Stimulated activated CD8-positive, alpha-beta memory T cell treated with anti-CD3 and anti-CD28 coated beads, Interleukin-7, amount 100 ng/mL, for 1 hour (primary cell): ENCODE measurements at places on chromosomes 2 and 18.
A peak's percentile ranks its signal among the peaks of the same experiment; 100 is the strongest.

- DNase-seq, result no peak
Measured at GRCh38 chr18:50721451-50722120, 98.2 kb downstream of the MRO start.

GRCh38 chr2:231785822-231786176 is 446 bp upstream of the COPS7B start:
- DNase-seq, result no peak

- no peak for DNase-seq
Measured at GRCh38 chr18:61738042-61738441, 154.8 kb downstream of the RNF152 start.

DNA sequence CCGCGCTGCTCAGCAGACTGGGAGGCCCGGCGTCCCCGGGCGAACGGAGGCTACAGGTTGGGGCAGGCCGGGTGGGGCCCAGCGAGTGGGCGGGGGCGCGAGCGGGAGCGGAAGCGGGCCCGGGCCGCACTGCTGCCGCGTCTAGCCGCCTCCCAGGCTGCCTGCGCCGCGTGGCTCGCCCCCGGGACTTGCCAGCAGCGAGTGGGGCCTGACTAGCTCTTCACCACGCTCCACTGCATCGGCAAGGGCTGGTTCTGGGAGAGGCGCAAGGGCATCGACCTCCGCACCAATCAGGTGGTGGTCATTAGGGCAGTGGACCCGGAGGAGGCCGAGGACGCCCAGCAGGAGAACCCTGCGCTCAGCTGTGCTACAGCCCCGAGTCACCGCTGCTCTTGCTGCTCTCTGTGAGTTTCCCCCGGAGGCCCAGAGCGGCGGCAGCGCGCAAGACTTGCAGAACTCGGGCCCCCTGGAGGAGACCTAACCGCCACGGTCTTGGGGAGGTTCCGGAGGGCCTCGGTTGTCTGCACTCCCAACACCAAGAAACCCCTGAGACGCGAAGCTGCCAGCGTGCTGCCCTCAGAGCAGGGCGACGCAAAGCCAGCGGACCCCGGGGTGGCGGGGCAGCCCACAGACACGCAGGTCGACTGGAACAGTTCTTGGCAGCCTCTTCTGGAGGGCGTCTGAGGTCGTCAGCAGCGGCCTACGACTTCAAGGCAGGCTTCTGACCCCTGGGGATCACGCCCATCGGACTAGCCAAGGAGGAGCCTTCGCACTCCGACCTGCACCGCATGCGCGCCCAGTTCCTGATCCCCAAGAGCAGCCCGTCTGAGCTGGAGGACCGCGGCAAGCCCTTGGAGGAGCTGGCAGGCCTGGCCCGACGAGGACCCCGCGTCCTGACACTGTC is 27.2 kb upstream of the PTPN2 start:
- DNase-seq, result peak; percentile 31

GRCh38 chr2:138500592-138501424 is 762 bp upstream of the SPOPL start:
- no peak for DNase-seq

DNA sequence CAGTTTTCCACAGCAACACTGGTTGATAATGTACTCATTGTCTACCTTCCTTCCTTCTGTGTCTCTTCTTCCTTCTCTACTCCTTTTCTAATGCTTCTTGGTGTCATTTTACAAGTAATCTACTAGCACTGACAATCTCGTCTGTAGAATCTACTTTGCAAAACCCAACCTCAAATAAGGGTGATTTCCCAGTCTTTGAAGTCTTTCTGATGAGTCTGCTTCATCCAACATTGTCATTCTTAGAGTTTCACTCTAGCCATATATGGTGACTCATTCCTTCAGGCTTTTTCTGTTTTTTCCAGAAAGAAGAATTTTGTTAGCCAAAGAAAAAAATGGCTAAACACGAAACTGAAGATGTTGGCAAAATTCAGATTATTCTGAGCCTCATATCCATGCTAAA is 288.7 kb downstream of the MBD2 start:
- DNase-seq, result no peak

DNA sequence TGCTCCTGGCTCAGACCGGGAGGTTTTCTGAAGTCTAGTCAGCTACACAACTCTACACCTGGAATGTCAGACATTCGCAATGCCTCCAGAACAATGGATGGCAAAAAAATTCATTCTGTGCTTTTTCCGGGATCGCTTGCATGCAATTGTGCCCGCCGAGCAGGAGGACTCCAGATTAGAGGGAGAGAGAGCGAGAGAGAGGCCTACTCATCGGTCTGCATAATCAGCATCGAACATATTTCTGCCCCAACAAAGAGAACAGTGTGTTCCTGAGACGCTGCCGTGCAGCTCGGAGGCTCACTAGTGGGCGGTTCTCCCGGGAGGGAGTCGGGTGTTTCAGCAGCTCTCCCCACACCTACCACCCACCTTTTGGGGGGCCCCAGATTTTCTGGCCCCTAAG is 117.1 kb downstream of the KLHL29 start:
- no peak for DNase-seq

DNA sequence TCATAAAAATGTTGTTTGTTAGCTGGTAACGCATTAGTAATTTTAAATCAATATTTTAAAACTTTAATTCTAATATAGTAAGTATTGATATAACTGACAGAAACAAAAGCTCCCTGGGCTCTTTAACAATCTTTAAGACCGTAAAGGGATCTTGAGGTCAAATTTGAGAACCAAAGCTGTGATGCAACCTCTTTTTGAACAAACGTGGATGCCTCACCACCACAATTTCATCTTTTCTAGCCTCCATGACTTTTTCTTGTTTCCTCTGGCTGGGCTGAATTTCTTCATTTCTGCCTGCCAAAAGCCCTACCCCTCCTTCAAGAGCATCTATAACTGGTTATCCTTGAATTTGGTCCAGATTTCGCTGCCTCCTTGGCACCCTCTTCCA is 563 bp upstream of the POLE4 start:
- DNase-seq, result no peak

GRCh38 chr18:63003899-63004298 is 288.6 kb downstream of the PHLPP1 start:
- DNase-seq, result no peak

- DNase-seq, result no peak
Measured at GRCh38 chr2:44291281-44292248, 16.3 kb downstream of the SLC3A1 start.

DNA sequence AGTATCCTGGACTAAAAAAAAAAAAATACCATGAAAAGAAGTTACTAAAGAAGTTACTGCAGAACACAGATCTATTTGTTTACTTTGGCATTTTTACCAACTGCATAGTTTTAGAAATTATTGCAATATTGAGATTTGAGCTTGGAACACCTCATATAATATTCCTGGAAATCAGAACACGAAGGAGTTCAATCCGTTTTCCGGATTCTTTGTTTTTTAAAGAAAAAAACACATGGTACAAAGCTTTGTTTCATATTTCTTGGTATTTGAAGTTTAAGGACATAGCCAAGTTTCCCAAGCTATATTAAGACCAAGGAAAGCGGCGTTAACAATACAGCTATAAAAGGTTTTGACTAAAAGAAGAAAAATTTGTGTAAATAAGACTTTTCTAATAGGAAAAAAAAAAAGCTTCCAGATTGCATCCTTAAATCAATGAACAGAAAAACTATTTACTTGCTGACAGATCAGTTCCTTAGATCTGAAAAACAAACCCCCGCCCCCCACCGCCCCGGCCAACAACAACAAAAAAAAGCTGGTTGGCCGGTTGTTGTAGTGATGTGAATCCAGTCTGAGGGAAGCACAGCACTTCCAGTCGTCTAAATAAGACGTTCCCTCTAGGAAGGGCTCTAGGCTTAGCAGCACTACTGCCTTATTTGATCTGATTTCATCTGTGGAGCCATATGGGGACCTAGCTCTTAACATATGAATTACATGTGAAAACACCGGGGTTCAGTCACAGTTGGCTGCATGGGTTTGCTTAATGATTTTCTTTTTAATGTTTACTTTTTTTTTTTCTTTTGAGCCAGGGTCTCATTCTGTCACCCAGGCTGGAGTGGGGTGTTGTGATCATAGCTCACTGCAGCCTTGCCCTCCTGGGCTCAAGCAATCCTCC is 2.5 kb upstream of the RHOB start:
- no peak for DNase-seq

- DNase-seq, result no peak
Measured at GRCh38 chr2:156800781-156801361, 364.7 kb downstream of the GPD2 start.

GRCh38 chr2:150630587-150631235 is 143.2 kb upstream of the RND3 start:
- no peak for DNase-seq

DNA sequence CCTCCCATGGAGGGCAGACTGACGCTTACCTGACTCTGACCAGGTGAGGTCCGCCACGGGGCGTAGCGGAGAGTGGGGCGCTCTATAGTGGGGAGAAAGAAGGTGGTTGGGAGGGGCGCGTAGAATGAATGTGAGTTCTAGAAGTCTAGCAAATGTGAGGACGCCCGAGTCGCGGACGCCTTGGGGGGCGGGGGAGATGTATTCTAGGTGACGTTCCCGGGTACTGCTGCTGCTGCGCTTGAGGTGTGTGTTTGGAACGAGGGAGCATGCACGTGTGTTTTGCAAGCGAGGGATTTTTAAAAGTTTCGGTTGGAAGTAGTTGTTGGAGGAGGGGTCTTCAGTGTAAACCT is 758 bp downstream of the RIF1 start:
- DNase-seq, result no peak

- no peak for DNase-seq
Measured at GRCh38 chr2:70510313-70510712, 43.3 kb downstream of the TGFA start.

DNA sequence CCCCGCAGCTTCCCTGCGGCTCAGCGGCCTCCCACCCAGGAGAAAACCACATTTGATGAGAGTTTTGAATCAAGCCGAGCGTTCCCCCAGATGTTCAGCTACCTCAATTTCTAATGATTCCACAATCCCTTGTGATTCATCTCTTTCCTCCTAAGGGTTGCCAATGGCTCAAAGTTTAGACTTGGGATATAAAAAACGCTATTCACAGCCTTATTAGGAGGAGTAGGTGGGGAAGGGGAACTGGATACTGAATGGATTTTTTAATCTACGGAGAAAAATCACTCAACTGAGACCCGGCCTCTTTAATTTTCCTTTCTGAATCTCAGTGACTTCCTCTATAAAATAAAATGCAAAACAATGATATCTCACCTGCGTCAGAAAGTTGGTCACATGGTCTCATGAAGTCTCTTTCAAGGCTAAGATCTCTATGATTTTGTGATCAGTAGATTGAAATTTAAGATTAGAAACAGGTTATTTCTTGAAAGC is 192.6 kb upstream of the TCF4 start:
- no peak for DNase-seq

DNA sequence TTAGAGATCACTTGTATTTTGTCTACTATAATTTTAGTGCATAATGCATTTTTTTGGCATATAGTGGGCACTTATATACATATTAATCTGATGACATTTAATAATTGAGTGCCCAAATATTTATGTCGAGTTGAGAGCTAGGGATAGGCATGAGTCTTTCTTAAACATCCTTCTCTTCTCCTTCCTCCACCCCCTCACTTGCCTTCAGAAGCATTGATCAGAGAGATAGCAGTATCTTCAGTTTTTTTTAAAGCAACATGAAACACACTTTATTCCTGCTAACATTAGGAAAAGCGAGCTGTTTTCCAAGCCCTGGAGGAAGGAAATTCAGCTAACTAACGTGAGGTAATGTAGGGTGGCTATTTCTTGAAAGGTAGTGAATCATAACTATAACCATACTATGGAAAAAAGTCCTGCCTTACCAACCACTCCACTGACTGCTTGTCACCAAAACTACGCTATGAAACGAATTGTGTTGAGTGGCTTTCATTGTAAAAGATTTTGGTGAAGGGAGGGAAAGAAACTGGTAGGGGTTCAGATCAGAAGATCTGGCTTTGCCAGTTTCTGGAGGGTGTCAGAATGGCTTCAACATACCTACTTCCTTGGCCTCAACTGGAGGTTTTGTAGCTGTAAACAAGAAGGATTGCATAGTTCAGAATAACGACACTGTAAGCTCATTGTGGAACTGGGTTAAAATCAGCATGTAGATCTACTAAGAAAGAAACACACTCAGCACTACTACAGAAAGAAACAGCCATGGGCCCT is 2.3 kb upstream of the ITGA4 start:
- no peak for DNase-seq
